ENCODE measurements at places on chromosomes 5 and 9. TPM values are rescaled to one million over a fixed set of nuclear protein-coding genes. Genes with fewer than 3 reads are reported as not detected.

- no peak for DNase-seq
Measured at GRCh38 chr5:179794171-179794570, 385 bp downstream of the LTC4S start.

GRCh38 chr9:111798786-111799185 is 4.0 kb upstream of the SHOC1 start:
- DNase-seq: no peak

GRCh38 chr9:127931092-127931881 is 710 bp upstream of the PIP5KL1 start:
- no peak for DNase-seq

GRCh38 chr9:111805830-111806241 is 11.1 kb upstream of the SHOC1 start:
- DNase-seq: no peak

GRCh38 chr5:17241635-17242034 is 24.2 kb downstream of the BASP1 start:
- no peak for DNase-seq

The SLC6A3 gene
- polyA plus RNA-seq: not detected

The GARIN3 gene
- not detected for polyA plus RNA-seq

DNA sequence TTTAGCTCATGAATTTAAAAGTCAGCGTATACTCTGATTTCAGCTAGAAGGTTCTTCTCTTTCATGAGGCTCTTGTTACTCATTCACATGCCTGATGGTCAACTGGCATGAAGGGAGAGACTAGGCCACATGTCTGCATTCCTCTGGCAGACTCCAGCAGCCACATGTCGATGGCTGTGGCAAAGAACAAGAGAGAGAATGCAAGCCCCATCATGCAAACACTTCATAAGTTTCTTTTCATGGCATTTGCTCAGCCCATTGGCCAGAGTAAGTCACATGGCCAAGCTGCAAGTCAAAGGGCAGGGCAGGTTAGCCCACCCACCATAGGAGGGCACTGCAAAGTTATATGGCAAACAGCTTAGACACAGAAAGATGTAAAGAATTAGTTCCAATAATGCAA is 5.4 kb downstream of the KCNV2 start:
- DNase-seq: no peak
